ENCODE measurements at places on chromosomes 2 and 18. TPM values are rescaled to one million over a fixed set of nuclear protein-coding genes. Genes with fewer than 3 reads are reported as not detected.
A peak's percentile ranks its signal among the peaks of the same experiment; 100 is the strongest.

Gene B3GNT7
- 0.23 TPM for total RNA-seq

Gene WNT6
- not detected for total RNA-seq

GRCh38 chr2:14530506-14530905, 102.0 kb upstream of the LRATD1 start:
- no peak for DNase-seq

- DNase-seq = no peak
Observed at GRCh38 chr2:101362777-101363176, 24.5 kb downstream of the CREG2 start.

Gene LYPD6
- 0.94 TPM for total RNA-seq

Gene SP3
- total RNA-seq = 64.7 TPM

Gene LIMS3
- total RNA-seq = 0.26 TPM

Gene ACTG2
- not detected for total RNA-seq

Gene RTP5
- not detected for total RNA-seq

Gene CHST9
- total RNA-seq = not detected

Gene MYL12A
- 750 TPM for total RNA-seq

GRCh38 chr18:48663931-48664847, 125.4 kb downstream of the CTIF start:
- DNase-seq = no peak

- no peak for DNase-seq
Observed at GRCh38 chr2:47519604-47520301, 116.8 kb downstream of the MSH2 start.

DNA sequence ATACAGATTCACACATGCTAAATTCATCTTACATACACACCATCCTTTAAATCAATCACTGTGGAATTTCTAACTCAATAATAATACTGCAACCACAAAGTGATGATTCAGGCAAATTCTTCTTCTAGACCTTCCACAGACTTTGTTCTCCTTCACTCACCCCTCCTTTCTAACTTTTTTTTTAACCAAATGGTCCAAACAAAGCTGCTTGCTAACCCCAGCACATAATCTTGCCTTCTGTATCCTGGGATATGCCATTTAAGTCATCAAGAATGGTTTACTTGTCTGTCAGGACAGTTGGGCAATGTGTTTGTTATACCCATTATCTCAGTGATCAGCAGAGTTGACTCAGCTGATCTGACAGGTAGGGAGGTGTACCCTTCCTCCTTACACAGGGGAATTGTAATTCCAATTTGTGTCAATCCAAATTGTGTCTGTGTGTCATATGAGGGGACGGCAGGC, 10.0 kb downstream of the SLC40A1 start:
- no peak for DNase-seq

DNA sequence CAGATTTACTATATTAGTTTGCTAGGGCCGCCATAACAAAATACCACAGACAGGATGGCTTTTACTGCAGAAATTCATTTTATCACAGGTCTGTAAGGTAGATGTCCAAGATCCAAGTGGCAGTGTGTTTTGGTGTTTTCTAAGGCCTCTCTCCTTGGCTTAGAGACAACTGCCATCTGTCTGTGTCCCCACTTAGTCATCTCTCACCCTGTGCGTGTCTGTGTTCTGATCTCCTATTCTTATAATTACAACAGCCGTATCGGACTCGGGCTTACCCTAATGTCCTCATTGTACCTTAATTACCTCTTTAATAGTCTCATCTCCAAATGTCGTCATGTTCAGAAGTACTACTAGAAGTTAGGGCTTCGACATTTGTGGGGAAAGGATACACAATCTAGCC, 362.3 kb upstream of the CDH19 start:
- no peak for DNase-seq

Gene TBR1
- total RNA-seq = not detected

DNA sequence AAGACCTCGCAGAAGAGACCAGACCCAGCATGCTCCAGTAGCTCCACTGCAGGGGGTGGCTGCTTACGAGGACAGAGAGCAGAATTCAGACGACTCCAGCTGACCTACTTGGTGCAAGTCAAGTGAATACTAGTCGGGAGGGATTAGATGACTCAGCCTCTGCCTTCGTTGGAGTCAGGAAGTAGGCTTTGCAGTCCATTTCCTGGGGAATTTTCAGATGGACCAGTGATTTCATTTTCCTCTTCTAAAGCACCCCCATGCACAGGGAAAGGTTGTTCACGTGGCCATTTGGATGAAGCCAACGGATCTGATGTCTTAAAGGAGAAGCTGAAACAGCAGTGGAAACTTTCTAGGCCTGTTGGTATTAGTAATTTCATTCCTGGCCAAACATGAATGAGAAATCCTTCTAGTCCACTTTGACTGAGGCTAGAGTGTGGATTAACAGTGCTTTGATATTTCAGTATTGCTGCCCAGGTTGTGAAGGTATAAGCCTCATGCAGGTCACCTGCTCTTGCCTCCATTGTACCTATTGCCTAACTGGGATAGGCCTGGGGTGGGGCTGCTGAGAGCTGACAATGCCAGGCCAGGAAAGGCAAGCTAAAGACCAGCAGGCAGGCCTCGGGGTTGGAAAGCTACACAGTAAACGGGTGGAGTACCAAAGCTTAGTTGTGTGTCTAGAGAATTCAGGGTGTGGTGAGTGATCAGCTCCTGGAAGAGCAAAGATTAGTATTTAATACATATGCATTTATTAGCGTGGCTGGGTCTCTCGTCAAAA, 117.6 kb upstream of the FOSL2 start:
- peak; percentile 91 for DNase-seq

Gene NRP2
- not detected for total RNA-seq

GRCh38 chr18:35095983-35096676, 54.9 kb downstream of the MAPRE2 start:
- no peak for DNase-seq

Gene TMEM247
- total RNA-seq = not detected

Gene ITM2C
- 31.2 TPM for total RNA-seq

DNA sequence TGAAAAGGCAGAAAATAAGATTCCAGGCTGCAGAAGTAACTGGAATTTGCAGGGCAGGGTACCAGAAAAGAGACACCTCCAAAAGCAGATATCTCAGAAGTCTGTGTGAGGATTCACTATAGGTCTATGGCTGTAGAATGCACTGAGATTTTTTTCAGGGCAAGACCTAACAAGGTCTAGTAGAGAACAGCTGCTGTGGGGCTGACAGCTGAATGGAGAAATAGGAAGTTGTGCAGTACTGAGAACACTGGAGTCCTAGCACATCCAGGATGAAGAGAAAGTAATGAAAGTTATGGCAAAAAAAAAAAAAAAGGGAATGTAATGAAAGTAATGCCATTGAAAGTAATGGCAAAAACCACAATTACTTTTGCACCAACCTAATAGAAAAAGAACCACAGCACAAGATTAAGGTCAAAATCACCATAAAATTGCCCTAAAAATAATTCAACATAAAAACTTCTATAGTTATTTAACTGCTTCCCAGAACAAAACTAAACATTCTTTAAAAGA, 57.3 kb downstream of the CPO start:
- no peak for DNase-seq

- DNase-seq = no peak
Observed at GRCh38 chr18:50014606-50015005, 180.3 kb downstream of the MYO5B start.

DNA sequence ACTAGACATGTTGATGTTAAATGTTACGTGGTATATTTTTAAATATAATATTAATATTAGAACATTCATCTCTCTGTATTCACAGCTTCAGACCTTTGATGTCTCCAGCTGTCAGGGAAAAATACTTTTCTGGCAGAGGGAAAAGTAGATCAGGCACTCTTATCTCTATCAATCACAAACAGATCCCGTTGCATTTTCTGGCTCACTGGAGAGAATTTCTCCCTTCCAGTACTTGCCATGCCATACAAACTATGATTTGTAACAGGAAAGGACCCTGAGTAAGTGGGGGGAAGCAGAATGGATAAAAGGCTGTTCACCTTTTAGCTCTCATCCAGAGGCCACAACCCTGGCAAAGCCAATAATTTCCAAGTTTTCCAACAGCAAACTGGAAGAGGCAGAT, 158.0 kb downstream of the TCF4 start:
- DNase-seq = no peak

Gene PKP4
- total RNA-seq = 15.0 TPM

DNA sequence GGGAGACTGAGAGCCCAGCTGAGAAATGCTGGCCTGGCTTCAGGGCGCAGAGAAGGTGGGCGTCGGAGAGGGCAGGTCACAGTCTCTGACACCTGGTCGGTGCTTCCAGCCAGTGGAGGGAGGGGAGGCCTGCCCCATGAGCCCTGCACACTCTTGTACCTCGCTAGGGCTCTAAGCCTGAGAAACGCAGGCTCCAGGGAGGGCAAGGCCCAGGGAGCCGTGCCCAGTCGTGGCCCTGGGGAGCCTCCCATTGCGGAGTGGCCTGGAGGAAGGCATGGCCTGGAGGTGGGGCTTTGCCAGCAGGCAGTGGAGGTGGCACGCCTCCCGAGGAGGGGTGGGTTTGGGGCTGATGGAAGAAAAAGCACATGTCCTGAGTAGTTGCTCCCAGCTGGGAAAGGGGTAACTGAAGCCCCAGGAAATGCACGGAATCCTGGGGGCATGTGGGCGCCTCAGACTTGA, 39.0 kb downstream of the MTERF4 start:
- no peak for DNase-seq

- no peak for DNase-seq
Observed at GRCh38 chr2:222912117-222912516, 51.3 kb downstream of the ACSL3 start.

Gene ZNF521
- total RNA-seq = 5.0 TPM

Gene PAX8
- total RNA-seq = 0.69 TPM

DNA sequence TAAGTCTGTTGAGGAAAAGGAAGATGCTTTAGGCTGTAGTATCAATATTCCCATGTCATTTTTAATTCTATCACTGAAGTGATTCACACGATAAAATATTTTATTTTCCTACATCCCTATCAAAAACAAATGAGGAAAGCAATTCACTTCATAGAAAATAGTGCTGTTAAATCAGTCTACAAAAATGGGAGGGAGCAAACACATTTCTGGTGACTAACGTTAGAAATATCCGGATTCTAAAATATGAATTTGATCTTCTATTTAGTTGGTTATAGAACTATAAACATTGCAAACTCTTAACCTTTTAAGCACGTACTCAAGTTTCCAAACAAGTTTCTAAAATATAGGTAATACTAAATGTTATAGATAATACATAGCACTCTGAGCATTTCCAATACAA, 20.8 kb downstream of the ATF2 start:
- no peak for DNase-seq

DNA sequence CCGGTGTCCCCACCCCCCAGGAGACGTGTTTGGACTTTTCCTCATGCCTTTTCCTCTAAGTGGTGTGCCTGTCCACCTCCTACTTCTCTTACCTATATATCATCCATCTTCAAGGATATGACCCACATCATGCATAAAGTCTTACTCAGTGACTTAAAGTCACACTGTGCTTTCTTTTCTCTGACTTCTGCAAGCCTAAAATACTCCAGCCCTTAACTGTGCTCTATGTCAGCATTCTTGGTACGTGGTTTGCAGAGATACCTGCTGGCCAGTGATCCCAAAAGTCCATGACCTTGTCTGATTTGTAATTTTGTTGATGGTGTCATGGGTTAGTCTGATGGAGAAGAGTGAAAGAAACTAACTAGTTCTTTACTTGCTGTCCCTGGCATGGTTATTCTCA, 393.6 kb upstream of the NRP2 start:
- no peak for DNase-seq

Gene SLC39A10
- 26.0 TPM for total RNA-seq

- DNase-seq = no peak
Observed at GRCh38 chr18:74230922-74231714, 60.6 kb downstream of the CYB5A start.

DNA sequence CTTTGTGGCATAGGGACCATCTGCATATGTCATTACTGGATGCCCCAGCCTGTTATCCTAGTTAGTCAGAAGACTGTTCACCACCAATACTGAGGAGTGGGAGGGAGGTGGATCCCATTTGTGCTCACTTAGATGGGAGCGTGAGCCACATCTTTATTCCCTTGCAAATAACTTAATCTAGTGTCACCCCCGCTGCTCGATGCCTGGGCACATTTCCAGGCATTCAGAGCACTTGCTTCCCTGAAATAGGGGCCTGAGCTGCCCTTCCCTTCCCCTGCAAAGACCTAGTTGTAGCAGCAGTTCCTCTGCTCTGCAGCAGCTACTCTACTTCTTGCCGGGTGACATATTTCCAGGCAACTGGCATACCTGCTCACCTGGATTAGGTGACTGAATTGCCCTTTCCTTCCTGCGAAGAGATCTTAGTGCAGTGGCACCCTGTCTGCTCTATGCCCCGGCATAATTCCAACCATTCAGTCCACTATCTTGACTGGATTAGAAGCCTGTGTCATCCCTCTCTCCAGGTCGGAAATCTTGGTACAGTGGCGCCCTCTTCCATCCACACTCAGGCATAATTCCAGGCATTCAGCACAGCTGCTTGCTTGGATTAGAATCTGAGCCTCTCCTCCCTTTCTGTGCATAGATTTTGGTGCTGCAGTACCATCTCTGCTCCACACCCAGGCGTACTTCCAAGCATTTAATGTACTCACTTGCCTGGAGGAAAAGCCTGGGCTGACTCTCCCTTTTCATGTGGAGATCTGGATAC, 1389.1 kb upstream of the TMEFF2 start:
- peak; percentile 12 for DNase-seq

- no peak for DNase-seq
Observed at GRCh38 chr2:62686012-62686685, 19.4 kb upstream of the EHBP1 start.

GRCh38 chr2:158760887-158761286, 34.2 kb upstream of the DAPL1 start:
- DNase-seq = peak; percentile 51

GRCh38 chr2:28600181-28600580, 104.3 kb downstream of the PLB1 start:
- DNase-seq = no peak

Gene SERPINB11
- total RNA-seq = not detected

Gene SRD5A2
- total RNA-seq = not detected

- DNase-seq = no peak
Observed at GRCh38 chr18:10442551-10442971, 11.9 kb upstream of the APCDD1 start.

Data from MG63 (cell line).